Bronchial epithelial cell (primary cell): ENCODE measurements at places on chromosomes 1 and 21.

GRCh38 chr21:16533692-16534407, 804.1 kb downstream of the USP25 start:
- DNase-seq, result no peak

- DNase-seq, result no peak
Observed at GRCh38 chr1:65207317-65207716, 59.3 kb downstream of the AK4 start.

- no peak for DNase-seq
Observed at GRCh38 chr1:152071123-152071522, 17.7 kb downstream of the TCHHL1 start.

GRCh38 chr1:37186246-37186756, 152.0 kb upstream of the GRIK3 start:
- DNase-seq, result peak; percentile 7

DNA sequence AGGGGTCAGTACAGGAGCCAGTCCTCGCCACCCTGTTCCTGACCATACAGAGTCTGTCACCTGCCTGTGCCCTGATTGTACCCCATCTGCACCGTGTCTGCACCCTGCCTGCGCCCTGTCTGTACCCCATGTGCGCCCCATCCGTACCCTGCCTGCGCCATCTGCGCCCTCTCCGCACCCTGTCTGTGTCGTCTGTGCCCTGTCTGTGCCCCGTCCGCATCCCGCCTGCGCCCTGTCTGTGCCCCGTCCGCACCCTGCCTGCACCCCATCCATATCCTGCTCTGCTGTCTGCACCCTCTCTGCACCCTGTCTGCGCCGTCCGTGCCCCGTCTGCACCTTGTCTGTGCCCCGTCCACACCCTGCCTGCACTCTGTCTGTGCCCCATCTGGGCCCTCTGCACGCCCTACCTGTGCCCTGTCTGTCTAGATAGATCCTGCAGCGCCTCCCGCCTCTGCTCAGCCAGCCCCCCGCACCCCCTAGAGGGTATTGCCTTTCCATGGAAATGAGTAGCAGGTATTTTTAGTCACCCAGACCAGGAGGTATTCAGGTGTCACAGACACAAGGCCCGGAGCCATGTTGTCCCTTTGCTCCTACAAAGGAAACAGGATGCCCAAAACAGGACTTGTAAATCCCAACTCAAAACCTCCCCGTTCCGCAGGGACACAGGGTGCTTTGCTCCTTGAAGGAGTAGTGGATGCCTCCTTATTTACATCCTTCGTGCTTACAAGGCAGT, 7.7 kb upstream of the NPHP4 start:
- DNase-seq, result no peak

GRCh38 chr1:98884864-98885263, 119.8 kb downstream of the PLPPR5 start:
- DNase-seq, result peak; percentile 12

DNA sequence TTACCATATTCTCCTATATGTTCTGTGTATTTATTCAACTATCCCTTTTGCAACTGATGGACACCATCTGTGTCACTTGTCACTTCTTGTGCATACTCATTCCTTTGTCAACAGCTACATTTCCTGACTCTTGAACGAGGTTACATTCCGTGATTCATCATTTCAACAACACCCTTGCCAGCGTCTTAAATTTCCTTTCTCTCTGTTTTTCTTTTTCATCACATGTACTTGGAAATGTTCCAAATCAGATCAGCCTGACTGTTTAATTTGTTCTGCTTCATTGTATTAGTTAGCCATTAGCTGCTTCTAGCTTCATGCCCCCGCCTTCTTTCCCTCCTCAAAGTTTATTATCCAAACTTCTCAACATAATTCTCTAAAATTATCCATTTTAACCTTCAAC, 173.0 kb downstream of the ADGRL4 start:
- peak; percentile 93 for DNase-seq

GRCh38 chr1:173596097-173596825, 6.6 kb downstream of the SLC9C2 start:
- no peak for DNase-seq
